ENCODE measurements at places on chromosomes 2 and 18.

GRCh38 chr18:22102953-22103646, 66.3 kb upstream of the GATA6 start:
- no peak for DNase-seq

- no peak for DNase-seq
Measured at GRCh38 chr2:223043164-223043941, 8.6 kb upstream of the KCNE4 start.

DNA sequence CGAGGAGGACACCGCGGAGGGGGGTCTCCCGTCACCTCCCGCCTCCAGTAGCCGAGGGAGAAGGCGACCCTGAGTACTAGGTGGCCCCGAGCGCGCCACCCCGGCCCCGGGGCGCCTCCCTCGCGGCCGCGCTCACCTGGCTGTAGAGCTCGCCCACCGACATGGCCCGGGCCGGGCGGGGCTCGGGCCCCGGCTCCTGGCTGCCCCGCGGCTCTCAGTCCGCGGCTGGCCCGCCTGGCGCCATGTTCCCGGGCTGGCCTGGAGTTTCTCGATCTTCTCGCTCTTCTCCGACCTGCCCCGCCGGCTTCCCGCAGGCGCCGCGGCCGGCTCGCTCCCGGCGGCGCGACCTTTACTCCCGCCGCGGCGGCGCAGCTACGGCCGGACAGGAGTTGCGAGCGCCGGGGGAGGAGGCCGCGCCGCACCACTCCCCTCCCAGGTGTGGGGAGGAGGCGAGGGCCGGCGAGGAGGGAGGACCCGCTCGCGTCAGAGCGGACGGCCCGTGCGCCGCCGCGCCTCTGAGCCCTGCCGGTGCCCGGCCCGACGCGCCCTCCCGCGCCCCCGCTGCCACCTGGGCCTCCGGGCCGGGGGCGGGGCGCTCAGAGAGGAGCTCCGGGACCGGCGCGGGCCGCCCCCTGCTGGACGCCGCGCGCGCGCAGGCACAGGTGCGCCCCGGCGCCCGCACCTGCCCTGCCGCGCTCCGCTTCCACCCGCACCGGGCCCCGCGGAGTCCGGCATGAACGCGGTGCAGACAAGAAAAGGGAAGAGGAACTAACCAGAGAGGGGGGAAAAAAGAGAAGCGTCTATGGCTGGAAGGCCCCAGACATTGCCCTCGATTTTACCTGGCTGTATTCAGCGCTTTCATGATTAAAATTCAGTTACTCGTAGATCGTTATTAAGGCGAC, at the start of gene MYO5B:
MYO5B (minus strand) TSS at position 517 of the 902 bp plus-strand sequence; CDS start at position 163, 354 bp downstream.
- DNase-seq: peak; percentile 99

DNA sequence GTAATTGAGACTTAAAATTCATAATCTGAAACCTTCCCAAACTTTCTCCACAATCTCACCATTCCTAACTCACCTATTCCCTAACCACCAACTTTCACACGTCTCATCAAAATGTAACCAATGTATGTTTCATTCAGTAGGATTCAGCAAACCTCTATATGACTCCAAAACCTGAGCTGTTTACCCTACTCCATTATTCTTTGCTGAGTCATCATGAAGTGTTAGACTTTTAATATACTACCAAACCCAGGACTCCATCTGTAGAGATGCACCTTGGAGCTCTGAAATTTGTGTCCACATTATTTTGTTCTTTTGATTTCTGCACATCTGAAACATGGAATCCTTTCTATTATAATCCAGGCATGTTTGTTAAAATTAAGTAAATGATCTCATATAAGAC, 727.0 kb upstream of the PIK3C3 start:
- DNase-seq: peak; percentile 41

DNA sequence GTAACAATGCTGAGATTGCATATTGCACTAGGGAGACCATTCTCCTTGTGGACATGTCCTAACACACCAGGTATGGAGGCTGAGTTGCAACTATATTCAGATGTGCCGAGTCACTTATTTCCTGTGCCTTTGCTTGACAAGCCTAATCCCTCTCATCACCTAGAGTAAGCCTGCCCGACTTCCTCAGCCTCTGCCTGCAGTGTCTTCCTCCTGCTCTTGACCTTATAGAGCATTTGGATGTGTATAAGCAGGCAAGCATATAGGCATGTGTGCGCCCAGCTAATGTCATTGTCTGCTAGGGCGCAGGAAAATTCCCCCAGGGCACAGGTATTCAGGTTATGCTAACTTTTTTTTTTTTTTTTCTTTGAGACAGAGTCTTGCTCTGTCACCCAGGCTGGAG, 316.9 kb downstream of the CDH2 start:
- DNase-seq: peak; percentile 47

Measured in DMS53 (cell line).